Smooth muscle cell of the coronary artery (primary cell): ENCODE measurements at places on chromosomes 6 and 20. TPM values are rescaled to one million over a fixed set of nuclear protein-coding genes. Genes with fewer than 3 reads are reported as not detected.

The CTAGE9 gene
- total RNA-seq: not detected in 2 replicates

The RNF217 gene
- total RNA-seq: 25.9 and 28.4 TPM in 2 replicates

The AIF1 gene
- not detected in 2 replicates for total RNA-seq

The DNMT3B gene
- 2.0 and 2.3 TPM in 2 replicates for total RNA-seq

The CFAP61 gene
- total RNA-seq: not detected in 2 replicates

The LGSN gene
- not detected in 2 replicates for total RNA-seq

The NKAPL gene
- 0.75 and 1.4 TPM in 2 replicates for total RNA-seq

The CDSN gene
- not detected in 2 replicates for total RNA-seq

The BTN1A1 gene
- not detected in 2 replicates for total RNA-seq

The RBBP8NL gene
- total RNA-seq: not detected in 2 replicates

The CST9L gene
- total RNA-seq: not detected in 2 replicates

The RBM38 gene
- total RNA-seq: 3.6 and 11.7 TPM in 2 replicates

The VNN1 gene
- under 0.01 and 0.12 TPM in 2 replicates for total RNA-seq

The PHF10 gene
- total RNA-seq: 9.2 and 12.9 TPM in 2 replicates

The PRR18 gene
- not detected in 2 replicates for total RNA-seq

The IPCEF1 gene
- total RNA-seq: not detected in 2 replicates

The SIRPB2 gene
- total RNA-seq: not detected in 2 replicates

The TTK gene
- total RNA-seq: 0.70 and 5.9 TPM in 2 replicates

The CYP24A1 gene
- total RNA-seq: 0.60 and 0.94 TPM in 2 replicates

The ELOVL4 gene
- total RNA-seq: 2.5 and 3.1 TPM in 2 replicates

The ULBP3 gene
- 5.0 and 5.2 TPM in 2 replicates for total RNA-seq

The THBS2 gene
- total RNA-seq: 1,023 and 3,001 TPM in 2 replicates

The PAX1 gene
- total RNA-seq: not detected in 2 replicates

The OR2H1 gene
- not detected in 2 replicates for total RNA-seq

The FHL5 gene
- not detected in 2 replicates for total RNA-seq
